ENCODE measurements at places on chromosomes 4 and X.
A peak's percentile ranks its signal among the peaks of the same experiment; 100 is the strongest.

- DNase-seq: no peak
Observed at GRCh38 chr4:178309890-178310289, 867.7 kb upstream of the AGA start.

- DNase-seq: no peak
Observed at GRCh38 chr4:93182722-93183121, 645.8 kb upstream of the ATOH1 start.

- no peak for DNase-seq
Observed at GRCh38 chr4:7876201-7876875, 63.3 kb downstream of the AFAP1 start.

DNA sequence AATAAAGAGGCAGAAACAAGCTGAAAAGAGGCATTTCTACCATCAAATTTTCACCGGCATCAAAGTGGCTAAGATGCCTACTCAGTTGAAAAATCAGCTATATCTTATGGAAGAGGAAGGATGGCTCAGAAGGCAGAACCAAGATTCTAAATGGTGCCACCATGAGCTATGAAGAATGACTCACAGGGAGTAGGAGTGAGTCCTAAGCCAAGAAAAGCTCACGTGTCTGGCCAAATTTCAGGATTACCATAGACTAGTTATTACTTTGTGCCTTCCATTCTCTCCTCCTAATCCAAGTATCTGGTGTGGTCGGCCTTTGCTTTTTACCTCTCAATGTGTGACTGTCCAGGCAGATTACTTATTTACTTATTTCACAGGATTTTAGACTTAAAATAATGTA, 54.8 kb downstream of the BMP3 start:
- DNase-seq: no peak

DNA sequence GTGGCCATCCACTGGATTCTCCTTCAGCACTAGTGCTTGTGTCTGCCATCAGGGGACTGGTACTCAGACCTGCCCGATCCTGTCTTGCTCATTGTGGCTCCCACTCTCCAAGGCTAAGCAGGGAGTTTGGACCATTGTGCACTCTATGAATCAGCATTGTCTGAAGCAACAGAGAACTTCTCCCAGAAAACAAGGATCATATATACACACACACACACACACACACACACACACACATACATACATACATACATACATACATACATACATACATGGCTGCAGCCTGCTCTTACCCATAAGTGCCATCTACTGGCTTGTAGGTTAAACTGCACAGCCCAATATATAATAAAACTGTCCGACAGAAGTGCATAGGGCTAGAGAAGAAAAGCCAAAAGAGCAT, 345.3 kb upstream of the LCORL start:
- no peak for DNase-seq

- DNase-seq: no peak
Observed at GRCh38 chr4:89299153-89299791, 8.3 kb downstream of the GPRIN3 start.

DNA sequence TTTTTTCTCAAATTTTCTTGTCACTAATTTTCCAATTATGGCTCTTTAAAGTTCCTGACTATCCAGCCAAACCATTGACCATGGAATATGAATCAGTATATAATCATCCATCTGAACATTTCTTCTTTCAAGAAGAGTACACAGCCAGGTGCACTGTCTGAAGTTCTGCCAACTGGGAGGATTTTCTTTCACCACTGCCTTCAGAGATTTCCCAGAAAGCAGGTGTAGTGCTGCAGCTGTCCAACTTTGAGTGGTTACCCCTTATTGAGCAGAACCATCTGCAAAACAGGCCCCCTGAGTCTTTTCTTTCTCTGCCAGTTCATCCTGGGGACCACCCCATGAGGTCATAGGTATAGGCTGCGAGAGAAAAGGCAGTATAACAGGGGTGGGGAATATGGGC, 1213.2 kb downstream of the RAPGEF2 start:
- DNase-seq: no peak

- no peak for DNase-seq
Observed at GRCh38 chr4:155094201-155094820, 114.1 kb upstream of the NPY2R start.

DNA sequence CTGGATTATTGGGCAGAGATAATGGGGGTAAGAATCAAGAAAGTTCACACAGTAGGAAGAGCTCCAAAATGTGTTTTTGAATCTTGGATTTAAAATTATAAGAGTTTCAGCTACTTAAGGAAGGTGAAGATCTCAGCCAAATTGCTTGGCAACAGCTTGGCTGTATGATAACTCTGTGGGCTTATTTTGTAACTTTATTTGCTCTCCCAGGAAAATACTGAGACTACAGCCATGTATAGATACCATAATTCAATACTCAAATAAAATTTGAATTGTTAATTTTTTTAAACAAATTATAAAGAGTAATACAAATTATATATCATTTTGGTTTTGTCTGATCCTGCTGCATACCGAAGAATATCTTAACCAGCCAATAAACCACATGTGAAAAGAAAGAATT, 129.5 kb upstream of the INPP4B start:
- DNase-seq: no peak

DNA sequence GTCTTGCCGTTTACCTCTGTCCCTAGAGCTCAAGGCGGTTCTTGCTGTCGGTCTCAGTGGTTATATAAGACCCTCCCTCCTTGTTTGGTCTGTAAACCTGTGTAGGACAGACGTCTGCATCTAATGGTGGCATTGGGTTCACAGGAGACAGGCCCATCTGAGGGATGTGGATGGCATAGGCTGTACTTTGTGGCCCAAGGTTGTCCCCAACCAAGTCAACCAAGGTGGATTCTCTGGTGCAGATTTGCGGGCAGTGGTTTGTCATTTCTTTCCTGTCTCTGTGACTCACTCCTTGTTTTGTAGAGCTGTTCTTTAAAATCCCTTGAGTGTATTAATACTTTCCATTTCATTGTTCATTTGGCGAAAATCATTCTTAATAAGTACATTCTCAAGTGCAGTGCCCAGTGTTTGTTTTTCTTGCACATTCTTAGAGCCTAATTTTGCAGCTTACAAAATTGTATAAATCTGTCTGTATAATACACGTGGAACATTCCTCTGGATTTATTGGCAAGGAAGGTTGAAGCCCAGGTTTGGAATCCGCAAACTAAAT, 68.0 kb upstream of the TLR2 start:
- DNase-seq: no peak

- DNase-seq: no peak
Observed at GRCh38 chr4:156101571-156101970, 147.9 kb upstream of the CTSO start.

DNA sequence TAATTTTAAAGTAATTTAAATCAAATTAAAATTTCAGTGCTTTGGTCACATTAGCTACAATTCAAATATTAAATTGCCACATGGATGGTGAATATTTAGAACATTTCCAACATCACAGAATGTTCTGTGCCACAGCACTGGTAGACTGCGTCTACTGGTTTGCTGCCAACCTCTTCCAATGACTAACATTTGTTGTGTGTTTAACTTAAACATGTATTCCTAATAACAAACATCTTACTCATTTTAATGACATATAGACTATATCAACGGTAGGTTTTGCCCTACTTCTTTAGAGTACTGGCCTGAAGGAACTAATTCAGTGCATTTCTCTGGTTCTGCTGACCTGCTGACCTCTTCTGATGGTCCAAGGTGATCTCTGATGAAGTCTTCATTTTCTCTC, 157.6 kb downstream of the DCK start:
- no peak for DNase-seq

DNA sequence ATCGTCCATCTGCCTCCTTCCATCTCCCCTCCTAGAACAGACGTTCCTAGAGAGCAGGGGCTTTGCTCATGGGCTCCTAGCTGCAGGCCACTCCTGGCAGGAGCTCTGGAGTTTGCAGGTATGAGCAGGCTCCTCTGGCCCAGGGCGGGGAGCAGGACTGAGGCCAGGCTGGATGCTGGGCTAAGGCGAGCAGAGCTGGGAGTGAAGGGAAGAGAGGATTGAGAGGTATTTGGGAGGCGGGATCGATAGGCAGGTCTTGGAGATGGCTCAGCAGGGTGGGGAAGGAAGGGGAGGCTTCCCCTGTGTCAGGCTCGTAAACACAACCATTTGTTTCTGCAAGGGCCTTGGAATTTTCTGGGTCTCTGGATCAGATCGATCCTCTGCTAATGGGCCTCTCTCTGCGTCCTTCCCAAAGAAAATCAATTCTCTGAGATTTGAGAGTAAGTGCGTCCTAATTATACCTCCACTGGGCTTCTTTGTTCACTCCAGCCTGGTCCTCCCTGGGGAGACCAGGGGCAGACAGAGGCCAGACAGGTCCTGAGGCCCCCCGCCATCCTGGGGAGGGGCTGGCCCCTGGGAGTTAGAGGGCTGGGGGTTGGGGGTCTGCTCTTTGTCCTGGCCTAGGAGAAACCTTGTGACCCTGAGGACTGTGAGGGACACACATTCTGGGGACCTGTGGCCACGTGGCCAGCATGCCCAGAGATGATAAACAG, 94.8 kb upstream of the PSAPL1 start:
- no peak for DNase-seq

- no peak for DNase-seq
Observed at GRCh38 chr4:81881855-81882621, 410.3 kb upstream of the RASGEF1B start.

DNA sequence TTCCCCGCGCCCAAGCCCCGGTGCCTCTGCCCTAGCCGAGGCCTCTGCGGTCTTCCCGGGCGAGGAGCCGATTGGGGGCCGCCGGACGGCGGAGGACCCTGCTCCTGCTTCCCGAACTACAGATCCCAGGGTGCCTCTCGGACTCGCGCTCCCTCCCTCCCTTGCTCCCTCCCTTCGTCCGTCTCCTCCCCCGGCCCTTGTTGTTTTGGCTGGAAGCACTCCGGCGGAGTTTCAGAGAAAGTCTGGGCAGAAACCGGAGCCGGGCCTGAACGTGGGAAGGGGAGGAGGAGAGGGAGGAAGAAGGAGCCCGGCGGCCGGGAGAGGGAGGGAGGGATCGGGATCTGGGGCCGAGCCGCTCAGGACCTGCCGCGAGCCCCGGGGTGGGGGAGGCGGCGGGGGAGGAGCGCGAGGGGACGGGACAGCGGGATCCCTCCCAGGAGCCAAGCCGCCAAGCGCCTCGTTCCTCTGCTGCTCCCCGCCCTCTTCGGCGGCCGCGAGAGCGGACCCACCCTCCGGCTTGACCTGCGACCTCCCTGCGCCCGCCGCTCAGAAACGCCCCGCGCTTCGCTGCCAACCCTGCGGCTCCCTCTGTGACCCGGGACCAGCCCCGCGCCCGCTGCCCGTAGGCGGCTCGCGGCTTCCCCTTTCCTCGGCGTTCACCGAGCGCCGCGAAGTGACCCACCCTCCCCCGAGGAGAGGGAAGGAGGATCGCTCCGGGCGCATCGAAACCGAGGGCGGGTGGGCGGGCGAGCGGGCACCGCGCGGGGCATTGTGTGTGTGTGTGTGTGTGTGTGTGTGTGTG, 496 bp upstream of the GAB1 start:
- DNase-seq: peak; percentile 86

DNA sequence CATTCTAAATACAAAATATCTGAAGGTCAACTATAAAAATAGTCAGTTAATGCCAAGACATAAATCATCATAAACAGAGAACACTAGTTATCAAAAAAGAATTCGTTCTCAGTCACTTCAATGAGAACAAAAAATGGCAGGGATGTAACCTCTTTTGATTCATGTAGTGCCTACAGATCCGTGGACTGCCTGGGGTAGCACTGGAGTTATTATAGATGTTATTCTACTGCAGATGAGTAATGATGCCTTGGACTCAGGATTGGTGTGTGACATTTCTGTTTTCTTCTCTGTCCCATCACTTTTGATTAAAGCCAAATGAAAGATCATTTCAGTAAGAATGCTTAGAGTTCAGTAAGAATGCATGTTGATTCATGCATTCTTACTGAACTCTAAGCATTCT, 440.4 kb downstream of the FAM133A start:
- no peak for DNase-seq

- peak; percentile 51 for DNase-seq
Observed at GRCh38 chr4:118265312-118266144, 87.3 kb downstream of the PRSS12 start.

DNA sequence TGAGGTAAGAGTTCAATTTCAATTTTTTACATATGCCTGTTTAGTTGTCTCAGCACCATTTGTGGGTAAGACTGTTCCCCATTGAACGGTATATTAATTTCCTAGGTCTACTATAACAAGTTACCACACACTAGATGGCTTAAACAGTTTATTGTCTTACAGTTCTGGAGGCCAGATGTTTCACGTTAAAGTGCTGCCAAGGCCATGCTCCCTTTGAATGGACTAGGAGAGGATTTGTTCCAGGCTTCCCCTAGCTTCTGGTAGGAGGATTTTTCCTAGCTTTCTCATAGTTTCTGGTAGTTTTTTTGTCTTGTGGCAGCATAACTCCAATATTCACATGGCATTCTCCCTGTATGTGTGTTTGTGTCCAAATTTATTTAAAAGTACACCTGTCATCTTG, 149.3 kb upstream of the CYSLTR1 start:
- DNase-seq: no peak

DNA sequence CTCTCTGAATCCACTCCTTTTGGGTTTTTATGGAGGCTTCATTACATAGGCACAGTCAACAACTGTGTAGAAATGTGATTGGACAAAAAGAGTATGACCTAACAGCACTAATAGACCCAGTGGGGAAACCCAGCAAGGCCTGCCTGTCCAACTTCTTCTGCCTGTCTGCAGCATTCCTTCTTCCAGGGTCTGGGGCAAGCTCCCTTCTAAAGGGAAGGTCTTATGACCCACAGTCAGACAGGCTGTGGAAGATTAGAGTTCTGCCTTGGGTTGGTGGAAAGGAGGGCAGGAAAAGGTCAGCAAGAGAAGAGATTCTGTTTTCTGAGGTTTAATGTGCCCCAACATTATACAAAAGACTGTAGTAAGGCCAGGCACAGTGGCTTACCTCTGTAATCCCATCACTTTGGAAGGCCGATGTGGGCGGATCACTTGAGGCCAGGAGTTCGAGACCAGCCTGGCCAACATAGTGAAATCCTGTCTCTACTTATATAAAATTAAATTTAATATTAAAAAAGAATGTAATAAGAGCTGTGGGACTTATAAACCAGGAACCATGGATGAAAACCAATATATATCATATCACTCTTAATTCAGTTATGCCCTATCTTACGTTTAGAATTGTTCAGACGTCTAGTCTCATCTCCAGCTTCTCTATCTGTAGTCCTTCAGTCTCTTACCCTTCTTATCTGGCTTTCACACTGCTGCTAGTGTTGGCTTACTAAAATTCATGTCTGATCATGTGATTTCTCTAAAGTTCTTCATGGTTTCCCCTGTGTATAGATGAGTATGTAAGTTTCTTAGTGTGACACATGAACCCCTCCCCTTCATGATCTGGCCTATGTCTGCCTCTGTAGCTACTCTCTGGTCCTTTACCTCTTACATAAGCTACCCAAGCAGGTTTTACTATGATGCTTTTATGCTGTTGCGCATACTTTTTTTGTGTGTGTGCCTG, 6.2 kb downstream of the CLCN3 start:
- DNase-seq: no peak

DNA sequence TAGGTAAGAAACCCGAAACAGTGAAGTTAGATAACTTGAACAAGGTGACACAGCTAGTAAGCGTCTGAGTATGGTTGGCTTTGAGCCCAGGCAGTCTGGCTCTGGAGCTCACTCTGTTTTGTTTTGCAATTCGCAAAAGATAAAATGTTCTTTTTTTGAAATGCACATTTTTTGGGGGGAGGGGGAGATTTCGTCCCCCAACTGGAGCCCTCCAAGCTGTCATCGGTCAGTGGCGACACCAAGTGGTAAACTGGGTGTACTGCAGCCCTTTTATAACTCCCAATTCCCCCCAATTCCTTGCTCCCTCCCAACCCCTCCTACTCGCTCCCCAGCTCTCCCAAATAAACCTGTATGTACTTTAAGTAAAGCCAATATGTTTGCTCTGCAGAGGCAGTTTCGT, 2.8 kb upstream of the CLCN5 start:
- no peak for DNase-seq
